ENCODE measurements at places on chromosomes 13 and 19.
A peak's percentile ranks its signal among the peaks of the same experiment; 100 is the strongest.

GRCh38 chr19:4183967-4184717 lies 1.7 kb downstream of the ANKRD24 start:
- no peak for DNase-seq

DNA sequence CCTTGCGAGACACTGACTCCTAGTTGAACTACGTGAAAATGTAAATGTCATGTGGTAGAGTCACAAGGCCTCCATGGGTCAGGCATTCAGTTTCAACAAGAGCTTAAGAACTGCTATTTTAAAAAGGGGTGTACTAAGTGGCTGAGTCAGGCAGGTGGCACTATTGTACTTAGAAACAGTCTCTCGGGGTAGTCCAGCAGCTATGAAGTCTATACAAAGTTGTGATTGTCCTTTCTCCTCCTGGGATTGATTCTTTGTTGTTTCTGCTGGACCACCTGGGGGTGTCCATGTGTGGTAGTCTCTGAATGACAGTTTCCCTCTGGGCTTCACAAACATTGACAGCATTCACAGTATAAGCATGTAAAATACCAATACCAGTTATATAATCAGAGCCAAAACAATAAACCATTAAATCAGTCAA lies 33.0 kb downstream of the UGGT2 start:
- DNase-seq = no peak

- DNase-seq = no peak
Measured at GRCh38 chr13:22082030-22082429, 411.2 kb downstream of the FGF9 start.

DNA sequence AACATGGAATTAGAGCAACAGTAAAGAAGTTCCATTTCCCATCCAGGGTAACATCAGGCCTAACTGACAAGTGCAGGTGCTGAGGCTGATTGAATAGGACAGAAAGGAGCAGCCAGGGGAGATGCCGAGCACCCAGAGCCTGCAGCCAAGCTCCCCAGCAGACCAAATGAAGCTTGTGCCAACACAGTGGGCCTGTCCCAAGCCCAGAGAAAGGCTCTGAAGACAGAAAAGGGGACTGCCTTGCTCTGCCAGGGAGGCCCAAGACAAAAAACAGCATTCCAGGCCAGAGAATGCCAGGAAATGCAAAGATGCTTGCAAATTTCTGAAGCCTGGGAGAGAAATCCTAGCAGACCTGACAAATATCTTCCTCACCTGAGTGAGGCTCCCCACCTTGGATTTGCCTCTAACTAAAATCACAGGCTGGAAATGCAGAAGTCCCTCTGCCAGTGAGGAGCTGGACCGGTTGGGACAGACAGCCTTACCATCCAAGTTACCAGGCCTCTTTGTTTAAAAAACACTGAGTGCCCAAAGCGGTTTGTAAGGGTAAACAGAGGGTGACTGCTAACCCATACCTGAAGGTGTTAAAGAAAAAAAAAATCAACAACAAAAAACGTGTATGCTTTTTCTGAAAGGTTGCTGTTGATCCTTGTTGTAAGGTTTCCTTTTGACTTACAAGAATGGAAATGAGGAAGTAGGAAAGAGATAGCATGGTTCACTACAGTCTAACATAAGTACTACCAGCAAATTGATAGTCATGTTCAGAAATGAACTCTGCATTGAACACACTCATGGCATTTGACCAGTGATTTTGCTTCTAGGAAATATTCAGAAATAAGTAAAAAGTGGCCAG lies 11.8 kb upstream of the HMGB1 start:
- DNase-seq = no peak

- DNase-seq = no peak
Measured at GRCh38 chr13:23724196-23724970, 154.2 kb downstream of the TNFRSF19 start.

DNA sequence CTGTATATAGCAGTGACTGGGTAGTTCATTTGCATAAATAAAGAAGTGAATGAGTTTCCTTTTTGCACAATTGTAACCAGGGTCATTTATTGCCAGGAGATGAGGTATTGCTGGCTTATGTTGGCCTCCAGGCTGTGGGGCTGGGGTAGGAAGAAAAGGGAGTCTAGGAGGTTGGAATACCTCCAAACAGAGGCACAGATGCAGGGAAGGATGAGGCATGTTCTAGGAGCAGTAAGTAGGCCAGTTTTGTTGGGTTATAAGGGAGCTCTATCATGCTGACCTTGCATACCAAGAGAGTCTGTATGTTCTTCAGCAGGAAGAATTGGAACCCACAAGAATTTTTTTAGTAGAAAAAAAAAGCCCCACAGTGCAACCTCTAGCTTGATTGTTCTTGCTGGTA lies 17.2 kb upstream of the CYSLTR2 start:
- no peak for DNase-seq

DNA sequence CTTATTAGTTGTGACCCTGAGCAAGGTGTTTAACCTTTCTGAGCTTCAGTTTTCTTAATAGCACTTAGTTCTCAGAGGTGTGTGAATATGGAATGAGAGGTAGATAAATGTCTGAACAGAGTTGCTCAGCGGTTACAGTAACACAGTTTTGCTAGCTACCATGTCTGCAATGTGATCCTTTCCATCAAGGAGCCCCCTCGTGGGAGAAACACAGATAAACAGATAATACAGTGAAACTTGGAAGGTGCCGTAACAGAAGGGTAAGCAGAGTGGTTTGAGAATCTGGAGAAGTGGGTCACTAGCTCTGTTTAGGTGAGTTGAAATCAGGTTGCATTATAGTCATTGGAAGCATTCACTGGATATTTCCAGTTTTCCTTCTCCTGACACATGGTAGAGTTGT lies 38.9 kb downstream of the IRS2 start:
- DNase-seq = no peak

- DNase-seq = no peak
Measured at GRCh38 chr13:62321139-62321538, 905.5 kb upstream of the PCDH20 start.

DNA sequence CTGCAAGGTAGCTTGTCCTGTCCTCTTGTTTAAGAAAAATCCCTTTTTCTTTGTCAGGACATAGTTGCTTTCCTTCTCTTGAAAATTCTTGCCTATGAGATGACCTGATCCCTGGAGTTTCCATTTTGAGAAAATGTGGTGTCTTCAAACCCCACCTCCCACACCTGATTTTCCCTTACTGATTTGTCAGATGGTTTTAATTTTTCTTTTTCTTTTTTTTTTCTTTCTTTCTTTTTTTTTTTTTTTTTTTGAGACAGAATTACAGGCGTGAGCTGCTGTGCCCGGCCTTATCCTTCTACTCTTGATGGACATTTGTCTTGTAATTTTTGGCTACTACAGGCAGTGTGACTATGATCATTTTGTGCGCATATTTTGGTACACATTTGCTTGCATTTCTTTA lies 1.2 kb downstream of the ZNF345 start:
- no peak for DNase-seq

GRCh38 chr19:1122972-1123363 lies 19.2 kb downstream of the GPX4 start:
- DNase-seq = no peak

DNA sequence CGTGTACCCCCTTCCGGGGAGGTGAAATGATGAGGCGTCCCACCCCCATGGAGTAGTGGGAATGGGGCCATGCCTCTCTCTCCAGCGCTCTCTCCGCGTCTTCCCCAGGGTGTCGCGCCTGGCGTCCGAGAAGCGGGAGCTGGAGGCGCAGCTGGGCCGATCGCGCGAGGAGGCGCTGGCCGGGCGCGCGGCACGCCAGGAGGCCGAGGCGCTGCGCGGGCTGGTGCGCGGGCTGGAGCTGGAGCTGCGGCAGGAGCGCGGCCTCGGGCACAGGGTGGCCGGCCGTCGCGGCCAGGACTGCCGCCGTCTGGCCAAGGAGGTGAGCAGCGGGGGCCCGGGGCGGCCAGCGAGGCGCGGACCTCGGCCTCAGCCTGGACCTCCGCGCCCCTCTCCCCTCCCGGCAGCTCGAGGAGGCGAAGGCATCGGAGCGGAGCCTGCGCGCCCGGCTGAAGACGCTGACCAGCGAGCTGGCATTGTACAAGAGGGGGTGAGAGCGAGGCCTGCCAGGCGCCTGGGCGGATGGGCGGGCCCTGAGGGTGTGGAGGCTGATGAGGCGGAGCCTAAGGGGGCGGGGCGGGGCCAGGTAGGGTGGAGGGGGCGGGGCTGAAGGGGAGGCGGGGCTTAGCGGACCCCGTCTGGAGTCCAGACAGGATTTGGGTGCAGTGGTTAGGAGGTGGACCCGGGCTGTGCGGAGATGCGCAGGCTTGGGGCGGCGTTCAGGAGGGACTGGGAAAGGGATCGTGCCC lies 7.7 kb downstream of the PGLYRP1 start:
- DNase-seq = peak; percentile 41

DNA sequence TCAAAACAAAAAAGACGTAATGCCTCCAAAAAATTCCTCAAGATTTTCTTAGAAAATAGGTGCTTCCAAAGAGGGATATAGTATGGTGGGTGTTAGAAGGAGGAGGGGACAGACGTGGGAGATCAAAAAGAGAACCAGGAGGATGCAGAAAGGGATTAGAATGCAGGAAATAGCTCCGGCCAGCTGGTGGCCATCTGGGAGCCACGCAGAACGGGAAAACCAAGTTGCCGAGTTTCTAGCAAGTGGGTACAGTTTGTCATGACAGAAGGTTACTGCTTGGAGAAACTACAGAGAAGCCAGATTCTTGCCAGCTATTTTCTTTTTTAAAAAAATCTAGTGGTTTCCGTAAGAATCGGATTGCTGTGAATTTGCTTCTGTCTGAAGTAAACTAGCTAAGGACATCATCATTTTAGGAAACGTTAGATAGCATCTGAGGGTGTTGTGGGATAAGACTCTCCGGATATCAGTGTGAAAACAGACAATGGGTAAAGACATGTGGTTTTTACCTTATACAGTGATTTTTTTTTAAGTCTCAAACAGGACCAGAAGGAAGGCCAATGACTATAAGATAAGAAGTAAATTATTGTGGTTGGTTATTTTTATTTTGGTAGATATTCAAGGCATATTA lies 104.9 kb downstream of the HSPH1 start:
- DNase-seq = no peak

GRCh38 chr13:111183959-111184358 lies 68.8 kb downstream of the ARHGEF7 start:
- DNase-seq = no peak

- DNase-seq = no peak
Measured at GRCh38 chr19:50344661-50345318, 15.6 kb upstream of the KCNC3 start.

DNA sequence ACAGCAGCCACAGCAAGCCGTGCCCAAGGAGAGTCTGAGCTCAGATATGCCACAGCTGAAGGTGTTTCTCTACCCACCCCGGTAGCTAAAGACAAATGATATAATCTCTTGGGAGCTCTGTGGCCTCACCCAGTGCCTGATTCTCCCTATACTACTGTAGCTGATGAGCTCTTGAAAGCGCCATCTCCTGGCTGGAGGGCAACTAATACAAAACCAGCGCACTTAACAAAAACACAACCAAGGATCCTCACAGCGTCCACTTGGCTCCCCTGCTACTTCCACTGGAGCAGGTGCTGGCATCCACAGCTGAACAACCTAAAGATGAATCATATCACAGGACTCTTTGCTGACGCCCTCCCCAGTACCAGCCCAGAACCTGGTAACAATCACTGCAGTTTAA lies 1212.0 kb downstream of the PCDH17 start:
- DNase-seq = no peak

DNA sequence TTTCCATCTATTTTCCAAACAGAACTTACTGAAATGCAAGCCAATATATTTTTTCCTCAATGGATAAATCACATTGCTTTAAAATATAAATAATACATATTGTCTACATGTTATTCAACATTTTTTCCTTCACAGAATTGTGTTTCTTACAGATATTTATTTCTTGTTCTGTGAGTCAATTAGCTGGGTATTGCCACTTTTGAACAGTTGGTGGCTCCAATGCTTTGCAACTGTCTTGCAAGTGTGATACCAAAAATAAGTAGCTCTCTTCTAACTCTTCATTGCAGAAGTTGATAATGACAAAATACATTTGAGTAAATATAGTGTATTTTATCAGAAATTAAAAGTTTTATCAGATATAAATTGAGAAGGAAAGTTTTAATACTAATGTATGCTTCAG lies 17.1 kb upstream of the GPC5 start:
- DNase-seq = no peak

GRCh38 chr19:10228393-10228792 lies 2.7 kb downstream of the S1PR2 start:
- no peak for DNase-seq

DNA sequence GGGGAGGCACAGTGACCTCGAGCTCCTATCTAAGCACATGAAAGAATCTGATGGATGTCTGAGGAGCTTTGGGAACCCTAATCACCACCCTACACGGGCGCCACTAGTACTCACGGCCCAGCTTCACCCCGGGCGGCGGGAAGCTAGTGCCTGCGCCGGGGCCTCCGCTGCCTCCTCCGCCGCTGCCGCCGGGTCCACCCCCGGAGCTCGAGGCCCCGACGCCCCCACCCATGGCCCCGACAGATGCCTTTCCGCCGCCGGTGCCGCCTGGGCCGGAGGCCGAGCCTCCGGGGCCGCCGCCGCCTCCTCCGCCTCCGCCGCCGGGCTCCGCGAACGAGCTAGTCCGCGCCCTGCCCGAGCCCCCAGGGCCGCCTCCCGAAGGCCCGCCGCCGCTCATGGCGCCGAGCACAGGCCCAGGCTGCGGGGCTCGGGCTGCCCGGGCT lies 312 bp downstream of the GSK3A start:
- no peak for DNase-seq

DNA sequence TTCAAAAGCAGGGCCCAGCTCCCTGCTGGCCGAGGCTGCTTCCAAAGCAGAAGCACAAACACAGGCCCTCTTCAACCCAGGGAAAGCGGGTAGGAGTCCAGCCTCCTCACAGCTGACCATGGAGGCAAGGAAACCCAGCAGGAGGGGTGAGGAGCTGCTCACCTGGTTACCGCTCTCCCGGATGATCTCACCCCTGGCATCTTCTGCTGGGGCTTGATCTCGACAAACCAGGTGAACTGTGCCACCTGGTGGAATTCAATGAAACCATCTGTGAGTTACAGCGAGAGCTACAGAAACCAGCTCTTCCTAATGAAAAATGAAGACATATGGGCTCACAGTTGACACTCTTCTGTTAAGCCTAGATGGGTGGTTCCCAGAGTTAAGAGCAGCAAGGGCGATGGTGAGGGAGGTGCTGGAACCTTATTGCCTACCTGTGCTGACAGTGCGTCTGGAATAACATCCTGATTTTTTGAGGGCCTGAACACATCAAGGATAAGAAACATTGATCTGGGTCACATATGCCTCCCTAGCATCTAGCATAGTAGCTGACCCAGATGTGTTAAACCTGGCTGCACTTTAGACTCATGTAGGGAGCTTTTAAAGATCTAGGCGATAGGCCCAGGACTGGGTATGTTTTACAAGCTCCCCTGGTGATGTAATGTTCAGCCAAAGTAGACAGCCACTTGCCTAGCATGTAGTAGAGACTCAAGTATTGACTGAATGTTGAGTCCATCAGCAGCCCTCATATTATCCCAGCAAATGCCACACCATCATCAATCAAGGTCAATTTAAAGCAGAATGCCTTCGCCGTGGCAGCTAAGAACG lies 6.1 kb downstream of the DHRS12 start:
- no peak for DNase-seq
